Sigmoid colon (tissue), 7 donors: ENCODE measurements at places on chromosomes 3 and 15. TPM values are rescaled to one million over a fixed set of nuclear protein-coding genes. Genes with fewer than 3 reads are reported as not detected.

The EPHA3 gene
- total RNA-seq: 19.4 TPM

The SOX14 gene
- not detected for total RNA-seq

The TMC3 gene
- total RNA-seq: 0.55 TPM

The ANKUB1 gene
- not detected for total RNA-seq

The SPATA12 gene
- not detected for total RNA-seq

The SCN11A gene
- 1.5 TPM for total RNA-seq

The SLC6A11 gene
- not detected for total RNA-seq

The GCNT3 gene
- not detected for total RNA-seq

The C2CD4A gene
- total RNA-seq: not detected

The TTLL13 gene
- total RNA-seq: not detected

The RAB43 gene
- total RNA-seq: 5.0 TPM
